ENCODE measurements at places on chromosomes 7 and 10.

GRCh38 chr7:112358513-112358912 is 91.7 kb upstream of the IFRD1 start:
- DNase-seq, result no peak

DNA sequence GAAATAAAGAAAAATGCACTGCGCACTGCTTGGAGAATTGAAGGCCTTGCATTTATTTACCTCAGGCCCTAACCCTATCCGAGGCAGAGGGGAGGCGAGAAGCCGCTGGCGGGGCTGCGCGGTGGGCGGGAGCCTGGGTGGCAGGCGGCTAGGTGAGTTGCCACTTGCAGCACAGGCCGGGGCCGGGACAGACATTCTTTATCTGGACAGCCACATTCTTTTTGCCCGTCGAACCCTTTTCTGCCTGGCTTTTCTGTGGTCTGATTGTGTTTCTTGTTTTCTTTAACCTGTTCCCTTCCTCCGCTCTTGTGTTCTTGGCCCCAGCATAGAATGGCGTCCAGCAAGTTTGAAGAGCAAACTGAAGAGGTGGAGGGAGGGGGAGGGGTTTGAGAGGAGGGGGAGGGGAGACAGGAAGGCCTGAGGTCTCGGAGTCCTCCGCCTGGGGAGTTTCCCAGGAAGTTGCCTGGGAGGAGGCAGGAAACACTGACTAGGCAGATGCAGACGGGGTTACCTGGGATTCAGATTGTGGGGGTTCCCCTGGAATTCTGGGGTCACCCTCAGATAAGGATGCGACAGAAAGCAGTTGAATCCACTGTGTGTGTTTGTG is 5.1 kb downstream of the SHH start:
- no peak for DNase-seq

DNA sequence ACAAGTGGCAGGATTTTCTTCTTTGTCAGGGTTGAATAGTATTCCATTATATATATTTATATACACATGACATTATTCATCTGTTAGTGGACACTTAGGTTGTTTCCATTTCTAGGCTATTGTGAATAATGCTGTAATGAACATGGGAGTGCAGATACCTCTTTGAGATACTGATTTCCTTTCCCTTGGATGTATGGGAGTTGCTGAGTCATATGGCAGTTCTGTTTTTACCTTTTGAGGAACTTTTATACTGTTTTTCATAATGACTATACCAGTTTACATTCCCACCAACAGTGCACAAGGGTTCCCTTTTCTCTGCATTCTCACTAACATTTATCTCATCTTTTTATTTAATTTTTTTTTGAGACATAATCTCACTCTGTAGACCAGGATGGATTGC is 1.8 kb upstream of the CLCN1 start:
- no peak for DNase-seq

DNA sequence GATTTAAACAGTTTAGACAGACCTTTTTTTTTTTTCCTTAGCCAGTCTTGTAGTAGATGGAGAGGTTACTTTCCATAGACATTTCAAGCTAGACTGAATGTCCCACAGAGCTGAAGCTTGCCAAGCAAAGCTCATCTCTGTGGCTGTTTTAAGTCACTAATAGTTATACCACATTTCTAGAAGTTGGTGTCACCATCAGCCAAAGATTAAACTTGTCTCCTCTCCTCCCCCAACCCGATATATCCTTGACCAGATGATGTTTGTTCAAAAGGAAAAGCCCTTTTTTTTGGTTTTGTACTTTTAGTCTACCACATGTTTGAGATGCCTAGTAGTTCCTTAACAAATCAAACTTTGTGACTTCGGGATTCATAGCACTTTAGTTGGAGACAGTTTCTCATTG is 66.1 kb downstream of the ADD3 start:
- no peak for DNase-seq

DNA sequence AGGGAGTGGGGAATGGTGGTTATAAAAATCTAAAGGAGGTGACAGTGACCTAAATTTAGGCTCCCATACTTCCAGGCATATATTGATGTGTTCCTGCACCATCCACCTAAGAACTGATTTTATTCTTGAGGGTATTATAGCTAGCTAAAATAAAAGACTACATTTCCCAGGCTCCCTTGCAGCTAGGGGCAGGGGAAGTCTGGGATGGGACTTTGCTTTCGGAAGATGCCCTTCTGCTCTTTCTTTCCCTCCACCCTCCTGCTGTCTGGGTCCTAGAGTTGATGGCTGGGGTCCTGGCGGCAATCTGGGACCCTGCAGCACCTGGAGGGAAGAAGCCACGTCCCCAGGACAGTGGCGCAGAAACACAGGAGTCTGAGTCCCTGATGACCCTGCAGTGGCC is 53.8 kb upstream of the SAMD8 start:
- DNase-seq, result no peak

All from GM06990 (cell line).